NCI-H82 (cell line): ENCODE measurements at places on chromosomes 5 and 9.

DNA sequence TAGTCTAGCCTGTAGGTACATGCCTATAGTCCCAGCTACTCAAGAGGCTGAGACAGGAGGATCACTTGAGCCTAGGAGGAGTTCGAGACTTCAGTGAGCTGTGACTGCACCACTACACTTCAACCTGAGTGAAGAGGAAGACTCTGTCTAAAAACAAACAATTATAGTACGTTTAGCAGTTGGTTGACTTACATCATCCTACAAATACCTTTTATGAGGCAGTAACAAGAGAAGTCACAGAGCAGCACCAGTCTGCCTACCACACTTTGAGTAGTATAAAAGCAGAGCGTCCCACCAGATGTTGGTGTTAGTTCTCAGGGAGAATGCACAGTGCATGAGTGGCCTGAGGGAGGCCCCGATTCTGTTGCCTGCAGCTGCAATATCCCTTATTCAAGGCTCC, 16.1 kb downstream of the ZFR start:
- no peak for DNase-seq

DNA sequence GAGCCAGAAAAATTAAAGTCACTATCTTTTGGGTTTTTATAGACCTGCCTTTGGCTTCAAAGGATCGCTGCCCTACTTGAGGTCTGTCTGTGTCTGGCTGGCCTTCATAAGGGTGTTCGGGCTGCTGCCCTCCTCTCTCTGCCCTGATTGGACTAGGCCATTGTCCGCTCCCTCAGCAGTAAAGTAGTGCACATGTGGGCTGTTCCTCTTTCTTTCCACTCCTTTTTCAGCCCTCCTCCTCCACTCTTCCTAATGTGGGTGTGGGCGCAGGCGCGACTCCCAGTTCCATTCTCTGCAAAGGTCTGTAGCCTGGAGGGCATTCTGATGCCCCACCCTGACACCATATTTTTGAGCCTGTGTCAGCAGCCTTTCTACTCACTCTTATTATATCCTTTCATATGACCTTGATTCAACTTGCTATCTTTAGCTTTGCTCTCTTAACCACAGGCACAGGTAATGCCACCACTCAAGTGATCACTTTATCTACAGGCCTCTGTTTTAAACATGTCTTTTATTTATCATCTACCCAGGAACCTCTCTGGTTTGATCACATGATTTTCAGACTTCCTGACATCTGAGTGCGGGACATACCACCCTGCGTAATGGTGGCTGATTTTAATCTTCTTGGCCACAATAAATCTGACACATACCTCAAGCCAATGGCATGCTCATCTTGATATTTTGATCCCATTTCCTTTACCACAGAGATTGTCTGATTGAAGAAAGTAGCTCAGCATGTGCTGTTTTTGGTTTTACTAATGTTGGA, 144.5 kb downstream of the AOPEP start:
- DNase-seq = no peak

DNA sequence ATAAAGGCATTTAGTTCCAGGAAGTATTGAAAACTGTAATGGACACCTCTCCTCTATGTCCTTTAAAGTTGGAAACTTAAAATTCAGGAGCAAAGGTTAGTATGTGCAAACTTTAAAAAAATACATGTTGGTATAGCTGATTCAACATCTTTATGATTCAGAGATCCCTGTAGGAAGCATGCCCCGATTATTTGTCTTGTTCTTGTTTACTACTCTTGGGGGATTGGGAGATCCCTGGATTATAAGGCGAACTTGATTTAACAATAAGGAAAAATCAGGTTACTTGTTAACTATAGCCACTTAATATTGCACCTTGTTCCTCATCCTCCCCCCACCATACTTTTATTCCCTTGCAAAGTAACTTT, 1.7 kb downstream of the F2RL1 start:
- no peak for DNase-seq

DNA sequence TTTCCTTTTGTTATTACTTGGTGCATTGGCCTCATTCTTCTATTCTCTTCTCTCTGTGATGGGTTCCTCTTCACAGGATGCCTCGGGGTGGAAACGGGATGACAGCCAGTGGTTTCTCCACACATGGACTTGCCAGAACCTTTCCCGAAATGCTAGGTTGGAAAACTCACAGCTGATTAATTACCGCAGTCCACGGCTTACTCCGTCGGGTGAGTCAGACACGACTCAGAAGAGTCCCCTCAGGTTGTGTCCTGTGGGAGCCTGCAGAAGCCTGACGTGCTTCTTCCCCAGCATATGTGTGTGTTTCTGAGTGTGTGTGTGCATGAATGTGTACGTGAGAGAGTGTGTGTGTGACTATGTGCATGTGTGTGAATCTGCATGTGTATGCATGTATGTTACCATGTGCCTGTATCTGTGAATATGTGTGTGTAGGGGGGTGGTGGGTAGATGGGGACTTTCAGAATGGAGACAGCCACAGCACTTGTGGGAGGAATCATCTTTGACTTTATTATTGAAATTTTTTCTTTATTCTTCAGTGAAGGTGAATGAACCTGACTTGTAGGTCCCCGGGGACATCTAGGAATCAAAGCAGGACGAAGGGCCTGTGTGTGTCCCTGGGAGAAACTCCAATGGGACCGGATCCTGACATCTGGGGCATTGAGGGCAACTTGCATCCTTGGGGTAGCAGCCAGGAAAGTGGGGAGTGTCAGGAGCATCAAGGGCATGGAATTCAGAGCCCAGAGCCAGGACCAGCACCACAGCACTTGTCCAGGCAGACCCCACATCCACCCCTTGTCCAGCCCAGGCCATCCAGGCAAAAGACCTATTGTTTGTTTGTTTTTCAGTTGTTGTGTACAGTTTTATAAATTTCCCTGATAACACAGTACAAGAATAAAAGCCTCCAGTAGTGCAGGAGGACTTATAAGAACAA, 21.9 kb upstream of the MED10 start:
- no peak for DNase-seq

- DNase-seq = no peak
These were observed 384.2 kb downstream of the TAF11L14 start for GRCh38 chr5:18018472-18018871.

DNA sequence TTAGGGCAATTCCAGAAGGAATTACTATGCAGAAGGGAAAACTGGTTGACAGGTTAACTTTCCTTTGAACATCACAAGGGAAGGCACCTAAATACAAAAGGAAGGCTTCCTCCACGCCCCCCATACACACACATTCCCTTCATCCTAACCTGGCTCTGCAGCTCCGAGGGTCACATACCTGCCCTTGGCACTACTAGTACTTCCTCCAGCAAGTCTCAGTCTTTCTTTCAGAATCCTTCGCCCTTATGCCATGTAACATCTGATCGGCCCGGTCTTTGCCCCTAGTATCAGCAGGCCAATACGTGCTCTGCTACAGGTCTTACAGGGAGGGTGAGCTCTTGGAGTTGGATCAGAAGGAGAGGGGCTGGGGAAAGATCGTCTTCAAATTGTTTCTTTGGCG, 1.6 kb upstream of the MARCHF6 start:
- DNase-seq = no peak
